EL (cell line): ENCODE measurements at places on chromosomes 5 and 9.

- DNase-seq, result no peak
These were observed 154.6 kb upstream of the CDH12 start for GRCh38 chr5:23007762-23008161.

DNA sequence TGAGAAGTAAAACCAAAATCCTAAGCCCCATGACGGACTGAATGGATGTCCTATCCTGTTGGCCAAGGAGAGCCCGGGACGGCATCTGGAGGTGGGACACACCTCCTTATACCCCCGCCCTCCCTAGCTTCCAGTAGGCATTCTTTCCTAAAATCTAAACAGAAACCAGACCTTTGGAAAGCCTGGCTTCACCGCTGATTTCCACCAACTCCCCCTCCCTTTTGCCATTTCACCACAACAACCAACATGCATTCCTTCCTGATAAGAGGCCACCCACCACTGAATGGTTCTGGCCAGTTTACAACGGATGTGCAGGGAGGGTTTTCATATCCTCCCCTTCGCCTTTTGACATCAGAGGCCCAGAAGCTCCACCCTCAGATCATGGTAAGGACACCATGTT is 9.2 kb upstream of the RARS1 start:
- DNase-seq, result peak; percentile 51

- peak; percentile 68 for DNase-seq
These were observed 85.1 kb downstream of the FGF1 start for GRCh38 chr5:142600611-142601358.

DNA sequence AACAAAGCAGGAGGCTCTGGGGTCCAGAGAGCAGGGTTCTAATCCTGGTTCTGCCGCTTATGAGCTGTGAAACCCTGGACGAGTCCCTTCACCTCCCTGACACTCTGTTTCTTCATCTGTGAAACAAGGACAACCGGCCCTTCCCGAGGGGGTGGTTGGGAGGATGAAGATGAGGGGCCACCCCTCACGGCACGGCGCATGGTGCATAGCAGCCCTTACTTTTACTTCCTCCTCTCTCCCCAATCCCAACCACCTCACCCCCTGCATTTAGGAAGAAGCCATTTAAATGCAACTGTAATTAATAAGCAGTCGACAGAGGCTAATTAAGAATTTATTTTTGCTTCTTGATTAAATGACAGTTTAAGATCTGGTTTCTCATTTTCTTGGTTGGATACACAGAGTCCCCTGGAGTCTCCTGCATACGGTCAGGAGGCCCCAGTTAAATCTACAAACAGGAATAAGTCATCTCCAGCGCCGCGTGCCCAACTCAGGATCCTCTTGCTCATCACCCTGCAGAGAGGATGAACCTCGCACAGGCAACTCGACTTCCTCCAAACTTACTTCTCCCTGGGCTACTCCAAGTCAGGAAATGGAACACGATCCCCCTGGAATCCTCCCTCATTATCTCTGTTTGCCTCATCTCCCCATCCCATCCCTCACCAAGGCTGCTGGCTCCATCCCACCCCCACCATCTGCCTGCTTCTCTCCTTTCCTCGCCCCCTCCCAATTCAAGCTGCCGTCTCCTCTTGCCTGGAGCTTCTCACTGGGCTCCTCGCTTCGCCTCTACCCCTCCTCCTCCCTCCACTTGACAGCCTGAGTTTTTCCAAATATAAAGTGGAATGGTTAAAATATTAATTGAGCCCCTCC is 95.9 kb downstream of the HRH2 start:
- DNase-seq, result no peak

DNA sequence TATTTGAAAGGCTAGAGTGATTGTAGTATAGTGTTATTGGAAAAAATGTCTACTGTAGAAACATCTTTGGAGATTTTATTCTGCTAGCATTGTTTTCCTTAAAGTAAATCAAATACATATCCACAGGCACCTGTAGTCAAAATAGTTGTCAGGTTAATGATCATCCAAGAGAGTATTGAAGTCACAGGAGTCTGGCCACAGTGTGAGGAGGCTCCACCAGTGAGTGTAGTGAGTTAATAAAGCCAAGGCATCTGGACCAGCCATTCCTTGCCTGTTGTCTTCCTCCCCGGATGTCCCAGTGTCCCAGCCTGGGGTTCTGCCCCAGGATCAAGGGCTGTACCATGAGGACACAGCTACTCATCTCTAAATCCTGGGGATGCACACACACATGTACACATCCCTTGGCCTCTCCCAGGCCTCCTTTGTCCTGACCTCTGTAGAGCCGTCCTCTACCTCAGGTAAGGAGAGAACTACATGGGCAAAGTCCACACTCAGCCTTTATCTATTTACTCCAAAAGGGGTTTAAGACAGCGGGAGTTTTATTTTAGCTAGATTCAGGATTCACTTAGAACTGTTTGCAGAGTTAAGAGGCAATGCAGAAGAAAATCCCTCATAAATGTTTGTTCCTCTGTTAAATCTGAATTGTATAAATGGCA is 3.7 kb downstream of the PIK3R1 start:
- no peak for DNase-seq

- DNase-seq, result peak; percentile 27
These were observed 244.1 kb downstream of the ADGRV1 start for GRCh38 chr5:90802474-90803317.

DNA sequence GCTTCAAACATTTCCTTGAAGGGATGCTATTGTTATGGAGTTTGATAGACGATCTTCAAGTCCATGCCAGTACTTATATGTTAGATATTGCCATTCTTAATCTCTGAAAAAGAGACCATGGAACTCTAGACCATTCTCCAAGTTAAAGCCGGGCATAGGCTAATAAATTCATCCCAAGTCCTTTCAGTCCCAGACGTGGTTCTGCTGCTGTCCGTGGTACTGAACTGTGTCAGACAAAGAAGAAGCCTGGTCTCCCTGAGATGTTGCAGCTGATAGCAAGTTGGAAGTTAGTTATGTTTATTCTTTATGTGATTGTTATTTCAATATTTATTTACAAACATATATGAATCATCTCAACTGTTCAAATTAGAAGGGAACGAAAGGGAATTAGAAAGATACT is 158.7 kb downstream of the NMUR2 start:
- DNase-seq, result peak; percentile 30
